ENCODE measurements at places on chromosomes 16 and 17. TPM values are rescaled to one million over a fixed set of nuclear protein-coding genes. Genes with fewer than 3 reads are reported as not detected.

DNA sequence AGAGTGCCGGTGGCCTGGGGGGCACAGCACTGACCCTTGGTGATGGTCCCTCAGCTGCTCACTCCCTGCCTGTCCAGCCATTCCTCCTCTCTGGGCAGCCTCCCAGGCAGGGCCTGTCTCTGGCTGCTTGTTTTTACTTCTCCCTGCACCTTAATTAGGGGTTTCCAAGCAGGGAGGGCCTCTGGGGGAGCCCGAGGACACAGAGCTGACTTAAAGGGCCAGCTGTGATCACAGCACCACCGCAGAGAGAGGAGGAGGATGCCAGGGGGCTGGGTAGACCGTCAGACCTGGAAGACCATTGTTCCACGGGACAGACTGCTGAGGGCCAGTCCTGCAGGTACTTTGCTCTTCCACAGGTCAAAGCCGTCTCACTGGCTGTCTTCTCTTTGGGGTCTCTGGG is 1.2 kb upstream of the DPH1 start:
- DNase-seq, result no peak

The DBNDD1 gene
- 2.3 TPM for total RNA-seq

GRCh38 chr16:88009563-88010342 is 58.5 kb downstream of the BANP start:
- no peak for DNase-seq

The SOX9 gene
- 22.4 TPM for total RNA-seq

DNA sequence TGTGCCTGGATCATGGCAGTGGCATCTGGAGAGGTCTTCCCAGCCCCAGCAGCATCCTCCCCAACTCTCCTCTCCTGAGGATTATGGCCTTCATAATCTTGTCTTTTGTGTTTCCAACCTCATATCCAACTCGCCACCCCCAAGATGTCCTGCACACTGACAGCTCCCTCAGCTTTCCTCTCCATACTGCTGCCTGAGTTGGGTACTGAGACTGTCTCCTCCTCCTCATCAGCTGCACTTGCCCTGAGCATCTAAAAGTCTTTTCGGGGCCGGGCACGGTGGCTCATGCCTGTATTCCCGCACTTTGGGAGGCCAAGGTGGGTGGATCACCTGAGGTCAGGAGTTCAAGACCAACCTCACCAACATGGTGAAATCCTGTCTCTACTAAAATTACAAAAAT is 2.0 kb downstream of the CD300LB start:
- DNase-seq, result no peak

The TLCD1 gene
- total RNA-seq, result 9.4 TPM

Measured in lower leg skin (tissue), 4 donors.